ENCODE measurements at places on chromosomes 3 and 15.

GRCh38 chr15:100245487-100245820, 96.3 kb downstream of the ADAMTS17 start:
- DNase-seq, result no peak

DNA sequence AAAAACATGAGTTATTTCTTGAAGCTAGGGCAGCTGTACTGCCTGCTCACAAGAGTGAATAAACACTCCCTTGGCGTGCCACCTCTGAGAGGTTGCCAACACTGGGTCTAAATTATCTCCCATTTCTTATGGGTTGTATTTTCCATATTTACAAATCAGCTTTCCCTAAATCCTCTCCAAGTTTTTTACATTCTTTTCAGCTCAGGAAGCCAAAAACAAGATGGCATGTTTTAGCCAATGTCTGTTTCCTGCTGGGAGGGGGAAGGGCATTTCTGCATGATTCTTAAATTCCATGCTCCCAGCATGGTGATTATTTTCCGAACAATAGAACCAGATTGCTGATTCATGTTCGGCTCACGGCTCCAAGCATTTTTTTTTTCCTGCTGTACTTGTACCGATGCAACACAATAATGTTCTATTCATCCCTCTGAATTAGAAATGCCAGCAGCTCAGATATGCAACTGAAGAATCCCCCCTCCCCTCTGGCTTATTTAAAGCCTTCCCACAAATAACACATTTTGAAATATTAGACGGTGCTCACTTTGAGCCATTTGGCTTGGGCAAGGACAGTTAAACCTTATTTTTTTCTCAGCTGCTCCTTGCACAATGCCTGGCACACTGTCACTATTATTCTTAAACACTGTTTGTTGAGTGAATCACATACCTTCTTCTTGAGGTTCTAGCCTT, 252.5 kb downstream of the THRB start:
- no peak for DNase-seq

GRCh38 chr3:141050576-141051442, at the start of gene SPSB4:
SPSB4 (plus strand) TSS chr3:141051347; CDS start chr3:141066105, 14,758 bp downstream.
- DNase-seq, result no peak

DNA sequence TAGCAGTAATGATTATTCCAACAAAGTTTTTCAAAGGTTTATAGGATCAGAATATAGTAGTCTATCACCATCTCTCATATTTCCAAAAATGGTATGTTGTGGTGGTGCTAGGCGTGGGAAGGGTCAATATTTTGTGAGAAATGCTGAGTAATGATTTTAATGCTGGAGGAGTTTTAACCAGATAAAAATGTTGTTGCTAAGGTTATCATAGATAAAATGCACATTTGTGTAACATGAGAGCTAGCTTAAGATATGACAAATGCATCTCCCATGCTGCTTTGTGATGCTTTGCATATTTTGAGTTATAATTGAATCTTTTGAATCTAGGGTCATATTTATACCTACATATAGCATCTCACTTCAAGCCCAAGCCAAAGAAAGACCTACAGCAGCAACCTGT, 103.9 kb upstream of the ROBO1 start:
- DNase-seq, result peak; percentile 4

DNA sequence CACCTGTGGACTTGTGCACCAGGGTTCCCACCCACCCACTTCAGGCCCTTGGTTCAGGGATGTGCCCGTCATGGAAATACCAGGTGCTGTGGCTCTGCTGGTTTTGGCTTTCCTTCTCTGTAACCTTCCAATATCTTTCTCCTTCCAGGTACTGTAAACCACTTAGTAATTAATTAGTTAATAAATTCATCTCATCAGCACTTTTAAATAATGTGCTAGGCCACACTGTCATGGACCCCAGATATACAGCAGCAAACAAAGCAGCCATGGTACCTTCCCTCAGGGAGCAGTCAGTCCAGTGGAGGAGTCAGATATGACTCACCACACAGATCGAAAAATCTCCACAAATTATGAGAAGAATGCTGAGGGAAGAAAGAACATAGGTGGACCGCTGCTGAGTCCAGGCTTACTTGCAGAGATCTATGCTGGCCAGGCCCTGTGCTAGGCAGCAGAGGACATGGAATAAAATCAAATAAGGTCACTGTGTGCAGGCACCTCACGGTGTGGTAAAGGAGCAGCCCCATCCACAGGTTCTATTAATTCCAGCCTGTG, 6.8 kb upstream of the GATA2 start:
- DNase-seq, result no peak

- DNase-seq, result no peak
Observed at GRCh38 chr15:61449186-61449702, 220.1 kb upstream of the RORA start.

DNA sequence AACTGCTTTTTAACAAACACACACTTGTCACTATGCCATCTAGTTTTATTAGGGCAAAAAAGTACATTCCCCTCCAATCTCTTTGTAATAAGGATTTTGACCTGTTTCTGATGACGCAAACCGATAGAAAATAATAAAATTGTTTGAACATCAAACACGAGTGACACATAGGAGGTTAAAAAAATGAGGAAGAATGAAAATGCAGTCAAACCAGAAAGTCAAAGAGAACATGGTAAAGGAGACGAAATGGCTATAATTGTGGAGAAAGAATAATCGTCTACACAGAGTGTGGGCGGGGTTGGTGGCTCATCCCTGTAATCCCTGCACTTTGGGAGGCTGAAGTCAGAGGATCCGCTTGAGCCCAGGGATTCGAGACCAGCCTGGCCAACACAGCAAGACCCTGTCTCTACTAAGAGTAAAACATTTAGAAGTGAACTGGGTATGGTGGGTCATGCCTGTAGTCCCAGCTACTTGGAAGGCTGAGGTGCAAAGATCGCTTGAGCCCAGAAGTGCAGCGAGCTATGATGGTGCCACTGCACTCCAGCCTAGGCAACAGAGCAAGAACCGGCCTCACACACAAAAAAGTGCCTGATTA, 83.2 kb downstream of the MEIS2 start:
- DNase-seq, result no peak

DNA sequence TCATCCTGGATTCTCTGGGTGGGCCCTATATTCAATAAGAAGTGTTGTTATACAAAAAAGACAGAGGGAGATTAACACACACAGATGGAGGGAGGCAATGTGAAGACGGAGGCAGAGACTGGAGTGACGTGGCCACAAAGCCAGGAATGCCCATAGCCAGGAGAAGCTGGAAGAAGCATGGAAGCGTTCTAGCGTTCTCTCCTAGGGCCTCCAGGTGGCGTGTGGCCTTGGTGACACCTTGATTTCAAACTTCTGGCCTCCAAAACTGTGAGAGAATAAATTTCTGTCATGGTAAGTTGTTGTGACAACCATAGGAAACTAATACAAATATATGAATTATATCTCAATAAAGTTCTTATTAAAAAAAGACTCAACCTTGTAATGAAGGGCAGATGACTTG, 21.3 kb downstream of the THBS1 start:
- DNase-seq, result no peak

GRCh38 chr3:127206611-127207516, 13.9 kb downstream of the PRR23E start:
- DNase-seq, result no peak

- no peak for DNase-seq
Observed at GRCh38 chr3:32430900-32431299, 39.2 kb downstream of the CMTM7 start.

- DNase-seq, result no peak
Observed at GRCh38 chr3:48952510-48953118, 34.0 kb downstream of the ARIH2 start.

- no peak for DNase-seq
Observed at GRCh38 chr15:49066372-49066771, 20.1 kb upstream of the SECISBP2L start.

DNA sequence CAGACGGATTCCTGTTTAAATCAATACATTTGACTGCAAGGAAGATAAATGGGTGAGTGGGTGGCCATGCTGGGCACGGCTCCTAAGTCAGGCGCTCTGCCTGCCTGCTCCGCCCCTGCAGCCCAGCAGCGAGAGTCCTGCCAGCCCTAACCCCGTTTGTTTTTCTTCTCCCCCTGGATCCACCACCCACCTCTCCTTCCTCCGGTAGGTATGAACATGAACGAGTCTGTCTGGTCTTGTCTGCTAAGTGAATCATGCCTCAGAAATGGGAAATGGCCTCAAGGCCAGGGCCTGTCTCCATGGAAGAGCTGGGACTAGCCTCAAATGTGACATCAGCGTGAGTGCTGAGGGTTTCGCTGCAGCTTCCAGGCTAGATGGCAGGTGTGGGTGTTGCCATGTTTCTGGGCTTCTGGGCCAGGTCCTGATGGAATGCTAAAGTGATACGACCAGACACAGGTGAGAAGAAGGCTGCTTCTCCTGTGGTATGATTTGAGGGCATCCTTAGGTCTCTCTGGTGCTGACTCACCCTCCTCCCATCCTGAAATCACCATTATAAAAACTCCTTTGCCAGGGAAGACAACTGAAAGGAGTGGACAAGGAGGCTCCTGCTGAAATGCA, 5.6 kb upstream of the FEM1B start:
- DNase-seq, result peak; percentile 68

All from AG04449 (cell line).